ENCODE measurements at places on chromosomes 1 and 21.

GRCh38 chr1:194289569-194290266, 1103.3 kb upstream of the B3GALT2 start:
- no peak for DNase-seq

GRCh38 chr1:197884173-197884572, 18.3 kb upstream of the C1orf53 start:
- no peak for DNase-seq

- DNase-seq = no peak
Observed at GRCh38 chr1:26038477-26038876, 7.4 kb downstream of the SLC30A2 start.

GRCh38 chr1:65170511-65171142, 22.6 kb downstream of the AK4 start:
- no peak for DNase-seq

GRCh38 chr1:30172299-30172694, 551.1 kb downstream of the MATN1 start:
- DNase-seq = no peak

GRCh38 chr1:52416811-52417210, 12.4 kb downstream of the PRPF38A start:
- DNase-seq = no peak

- DNase-seq = no peak
Observed at GRCh38 chr1:182927693-182928433, 25.1 kb downstream of the SHCBP1L start.

- no peak for DNase-seq
Observed at GRCh38 chr1:239262538-239262937, 123.8 kb upstream of the CHRM3 start.

- DNase-seq = no peak
Observed at GRCh38 chr1:21292984-21293536, 2.8 kb upstream of the ECE1 start.

DNA sequence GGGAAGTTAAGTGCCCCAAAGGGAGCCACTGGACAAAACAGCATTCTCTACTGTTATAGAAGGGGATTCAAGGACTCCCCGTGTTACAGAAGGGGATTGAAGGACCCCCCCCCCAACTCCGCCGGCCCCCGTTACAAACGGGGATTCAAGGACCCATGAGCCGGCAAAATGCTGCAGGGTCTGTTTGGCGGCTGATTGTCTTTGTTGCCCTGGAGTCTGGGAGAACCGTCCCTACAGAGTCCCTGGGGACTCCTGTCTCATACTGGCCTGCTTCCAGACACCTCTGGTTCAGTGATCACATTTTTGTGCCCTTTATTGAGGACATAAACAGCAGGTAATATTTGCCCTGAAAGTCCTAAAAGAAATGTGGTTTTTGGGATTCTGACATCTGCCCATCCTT, 96.4 kb downstream of the SYF2 start:
- DNase-seq = no peak

GRCh38 chr1:64000021-64000420, 203.4 kb upstream of the UBE2U start:
- no peak for DNase-seq

GRCh38 chr1:115728341-115728740, 40.2 kb downstream of the CASQ2 start:
- DNase-seq = no peak

GRCh38 chr21:43585924-43586413, 73.3 kb downstream of the HSF2BP start:
- DNase-seq = peak; percentile 98

DNA sequence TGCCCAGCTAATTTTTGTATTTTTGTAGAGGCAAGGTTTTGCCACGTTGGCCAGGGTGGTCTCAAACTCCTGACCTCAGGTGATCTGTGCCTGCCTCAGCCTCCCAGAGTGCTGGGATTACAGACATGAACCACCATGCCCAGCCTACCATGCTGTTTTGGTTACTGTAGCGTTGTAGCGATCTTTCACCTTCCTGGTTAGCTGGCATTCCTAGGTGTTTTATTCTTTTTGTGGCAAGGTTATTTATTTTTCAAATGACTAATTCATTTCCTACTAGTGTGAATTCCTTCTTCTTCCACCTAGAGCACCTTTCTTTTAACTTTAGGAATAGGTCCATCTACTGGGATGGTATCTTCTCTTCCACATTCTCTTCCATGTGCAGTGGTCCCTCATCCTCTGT, 29.3 kb downstream of the TMEM200B start:
- DNase-seq = no peak

DNA sequence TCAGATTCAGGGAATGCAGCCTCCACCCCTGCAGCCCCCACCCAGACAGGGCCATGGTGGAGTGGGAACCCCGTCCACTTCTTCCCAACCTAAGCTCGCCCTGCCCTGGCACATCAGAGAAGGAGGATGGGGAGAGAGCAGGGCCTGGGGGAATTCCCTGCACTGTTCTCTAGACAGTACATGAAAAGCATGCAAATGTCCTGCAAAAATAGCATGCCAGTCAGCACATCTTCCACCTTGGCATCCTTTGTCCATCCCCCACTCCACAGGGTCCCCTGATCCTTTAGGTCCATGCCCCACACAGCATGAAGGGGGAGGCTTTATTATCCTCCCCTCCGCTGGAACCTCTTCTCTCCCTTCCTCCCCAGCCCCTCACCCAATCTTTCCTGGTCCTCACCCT, 35.0 kb upstream of the RD3 start:
- no peak for DNase-seq

DNA sequence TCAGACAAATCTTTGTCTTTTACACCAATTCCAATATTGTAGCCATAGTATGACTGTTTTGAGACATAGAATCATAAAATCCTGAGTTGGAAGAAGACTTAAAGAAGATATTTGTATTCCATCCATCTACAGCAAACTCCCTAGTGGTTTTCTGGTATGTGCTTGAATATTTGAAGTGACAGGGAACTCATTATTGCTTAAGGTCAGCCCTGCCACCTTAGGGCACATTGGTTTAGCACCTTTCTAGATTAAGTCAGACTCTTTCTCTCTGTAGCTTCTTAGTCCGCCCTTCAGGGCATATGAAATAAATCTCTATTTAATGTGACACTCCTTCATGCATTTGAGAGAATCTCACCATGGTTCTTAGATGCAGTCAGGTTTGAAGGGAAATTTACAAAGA, 49.8 kb downstream of the PTGER3 start:
- no peak for DNase-seq

DNA sequence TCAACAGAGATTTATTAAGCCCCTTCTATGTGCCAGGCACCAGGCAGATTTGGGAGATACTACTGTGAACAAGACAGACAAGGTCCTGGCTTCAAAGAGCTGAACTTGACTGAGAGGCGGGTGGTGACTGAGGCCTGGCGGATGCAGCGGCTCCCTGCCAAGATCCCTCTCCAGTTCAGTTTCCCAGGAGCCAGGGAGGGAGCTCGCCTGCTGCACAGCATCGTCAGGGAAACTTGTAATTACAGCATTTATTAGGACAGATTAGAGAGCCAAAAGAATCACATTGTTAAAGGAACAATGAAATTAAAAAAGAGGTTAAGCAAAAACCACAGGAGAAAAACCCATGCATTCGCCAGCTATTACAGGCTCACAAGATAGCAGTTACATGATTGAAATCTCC, 55.3 kb downstream of the ETS2 start:
- DNase-seq = no peak

GRCh38 chr1:74964508-74965102, 169.6 kb upstream of the LHX8 start:
- DNase-seq = no peak

DNA sequence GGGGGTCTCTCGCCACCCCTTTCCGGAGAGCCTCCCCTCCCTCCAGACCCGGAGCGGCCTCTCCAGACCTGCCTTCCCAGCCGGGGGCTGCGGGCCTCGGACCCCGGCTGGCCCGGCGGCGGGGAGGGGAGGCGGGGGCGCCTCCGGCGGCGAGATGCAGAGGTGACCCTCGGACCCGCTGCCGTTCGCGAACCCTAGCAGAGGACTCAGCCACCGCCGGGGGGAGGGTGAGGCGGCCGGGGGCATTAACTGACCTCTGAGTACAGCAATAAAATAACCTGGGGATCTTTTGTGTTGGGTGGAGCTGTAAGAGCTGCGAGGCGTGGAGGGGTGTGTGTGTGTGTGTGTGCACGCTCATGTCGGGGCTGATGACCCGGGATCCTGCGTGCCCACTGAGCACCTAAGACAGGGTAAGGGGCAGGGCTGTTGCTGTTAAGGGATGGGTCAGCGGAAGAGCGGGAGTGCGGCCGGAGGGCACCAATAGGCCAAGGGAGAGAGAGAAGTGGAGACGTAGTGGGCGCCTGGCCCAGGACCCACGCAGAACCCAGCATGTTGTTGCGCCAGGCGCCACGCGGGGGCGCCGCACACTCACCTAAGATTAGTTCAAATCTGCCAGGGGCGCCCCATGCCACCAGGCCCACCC, 6.3 kb downstream of the HAPLN2 start:
- no peak for DNase-seq

DNA sequence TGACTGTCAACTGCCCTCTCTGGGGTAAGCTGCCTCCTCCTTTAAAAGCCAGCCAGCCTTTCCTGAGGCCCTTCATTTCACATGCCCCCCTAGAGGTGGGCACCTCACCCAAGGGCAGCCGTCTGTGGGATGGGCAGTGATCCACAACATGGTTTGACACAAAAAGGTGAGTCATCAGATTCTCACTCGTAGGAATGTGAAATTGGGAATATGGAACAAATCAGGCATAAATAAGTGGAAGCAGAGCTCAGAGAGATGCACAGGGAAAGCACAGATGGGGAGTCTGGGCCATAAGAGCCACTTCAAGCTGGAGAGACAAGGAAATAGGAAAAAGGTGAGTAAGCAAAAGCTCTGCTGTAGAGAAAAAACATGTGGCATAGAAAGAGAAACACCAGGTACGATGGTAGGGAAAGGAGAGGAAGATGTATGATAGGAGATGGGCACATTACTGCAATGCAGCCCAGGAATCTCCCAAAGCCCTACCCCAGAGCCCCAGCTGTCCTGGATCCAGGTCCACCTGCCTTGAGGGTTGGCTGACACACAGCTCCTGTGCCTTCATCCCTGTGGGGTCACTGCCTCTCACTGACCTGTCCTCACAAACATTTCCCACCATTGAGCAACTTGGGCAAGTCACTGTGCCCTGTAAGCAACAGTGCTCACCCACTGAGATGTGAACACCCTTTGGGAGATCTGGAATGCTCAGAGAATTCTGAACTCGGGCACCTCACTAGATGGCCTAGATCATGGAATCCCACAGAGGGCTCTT, 86.6 kb downstream of the ASTN1 start:
- DNase-seq = no peak

GRCh38 chr1:18950401-18951026, 6.0 kb downstream of the IFFO2 start:
- no peak for DNase-seq

GRCh38 chr1:227786673-227787512, 28.6 kb upstream of the PRSS38 start:
- no peak for DNase-seq

GRCh38 chr1:56199956-56200355, 379.4 kb downstream of the PLPP3 start:
- DNase-seq = no peak

DNA sequence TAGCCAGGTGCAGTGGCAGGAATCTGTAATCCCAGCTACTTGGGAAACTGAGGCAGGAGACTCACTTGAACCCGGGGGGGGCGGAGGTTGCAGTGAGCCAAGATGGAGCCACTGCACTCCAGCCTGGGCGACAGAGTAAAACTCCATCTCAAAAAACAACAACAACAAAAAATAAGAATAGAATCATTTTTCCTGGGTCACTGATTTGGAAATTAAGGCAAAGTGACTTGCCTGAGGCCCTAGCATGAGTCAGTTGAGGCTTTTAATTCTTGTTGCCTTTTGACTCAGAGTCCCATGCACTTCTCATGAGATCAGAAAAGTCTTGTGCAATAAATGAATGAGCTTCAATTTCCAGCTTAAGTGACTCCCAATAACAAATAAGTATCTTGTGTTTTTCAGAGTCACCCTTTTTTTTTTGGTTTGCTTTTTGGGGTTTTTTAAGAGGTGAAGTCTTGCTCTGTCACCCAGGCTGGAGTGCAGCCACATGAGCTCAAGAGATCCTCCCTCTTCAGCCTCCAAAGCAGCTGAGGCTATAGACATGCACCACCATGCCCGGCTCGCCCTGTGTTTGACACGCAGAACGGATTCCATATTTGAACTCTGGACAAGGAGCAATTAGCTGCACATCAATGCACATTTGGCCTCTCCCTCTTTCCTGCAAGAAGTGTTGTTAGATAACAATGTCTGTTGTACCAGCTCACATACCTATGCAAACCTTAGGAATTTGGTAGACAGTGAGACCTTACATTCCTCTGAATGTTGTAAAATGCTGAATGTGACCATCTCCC, 3.4 kb upstream of the PLEKHM2 start:
- DNase-seq = peak; percentile 95

GRCh38 chr1:246506367-246506673, 759 bp downstream of the SMYD3 start:
- DNase-seq = no peak

DNA sequence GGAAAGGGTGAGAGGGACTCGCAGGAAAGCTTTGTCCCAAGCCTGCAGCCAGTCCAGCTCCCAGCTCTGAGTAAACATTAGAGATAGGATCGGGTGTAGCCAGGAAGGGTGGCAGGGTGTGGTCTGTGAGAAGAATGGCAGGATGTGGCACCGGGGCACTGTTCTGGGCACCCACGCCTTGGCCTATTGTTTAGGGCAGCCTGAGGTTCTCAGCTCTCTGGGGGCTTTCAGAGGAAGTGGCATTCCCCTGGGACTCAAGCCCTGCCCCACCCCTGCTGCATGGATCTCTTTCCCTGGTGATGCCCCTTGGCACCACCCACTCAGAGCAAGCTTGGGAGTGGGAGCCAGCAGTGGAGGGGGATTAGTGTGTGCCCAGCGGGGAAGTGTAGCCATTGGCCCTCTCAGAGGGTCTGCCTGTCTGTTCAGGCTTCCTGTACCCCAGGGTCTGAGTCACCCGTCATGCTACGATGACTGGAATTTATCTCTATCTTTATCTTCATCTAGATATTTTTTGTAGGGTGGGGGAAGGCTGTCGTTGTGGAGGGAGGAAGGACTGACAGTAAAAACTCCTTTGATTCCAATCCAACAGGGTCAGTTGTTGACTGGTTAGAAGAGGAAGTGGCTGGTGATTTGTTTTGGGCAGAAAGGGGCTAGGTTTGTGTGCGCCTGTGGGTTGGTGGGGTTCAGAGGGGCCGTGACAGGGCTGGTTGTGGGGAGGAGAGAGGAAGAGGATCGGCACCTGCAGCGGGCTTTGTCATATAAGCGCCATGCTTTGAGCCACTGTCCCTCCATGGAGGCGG, 31.6 kb downstream of the SOX13 start:
- no peak for DNase-seq

- no peak for DNase-seq
Observed at GRCh38 chr1:92218559-92218958, 844 bp downstream of the C1orf146 start.

DNA sequence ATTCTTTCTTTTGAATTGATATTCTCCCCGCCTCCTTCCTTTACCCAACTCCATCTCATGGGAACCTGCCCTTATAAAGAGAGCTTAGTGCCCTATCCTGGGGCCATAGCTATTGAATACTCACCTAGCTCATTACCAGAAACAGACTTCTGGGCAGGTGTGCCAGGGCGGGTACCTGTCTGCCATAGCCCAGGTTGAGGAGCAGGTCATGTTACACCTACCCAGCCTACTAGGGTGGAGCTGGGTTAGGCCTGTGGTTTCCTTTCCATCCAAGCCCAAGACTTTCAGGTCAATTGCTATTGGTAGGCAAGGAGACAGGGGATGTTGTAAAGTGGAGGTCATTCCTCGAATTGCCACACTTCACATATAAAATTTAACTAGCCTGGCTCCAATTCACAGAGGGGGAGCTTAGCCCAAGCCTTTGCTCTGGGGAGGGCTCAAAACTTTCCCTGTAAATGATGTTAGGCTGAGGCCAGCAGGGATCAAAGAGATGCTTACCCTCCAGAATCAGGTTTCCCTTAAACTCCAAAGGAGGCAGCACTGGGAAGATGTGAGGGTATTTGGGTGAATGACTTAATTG, 87.1 kb upstream of the IPO9 start:
- no peak for DNase-seq

All from GM04503 (cell line).